MM.1S (cell line): ENCODE measurements at places on chromosomes 7 and 10.

- no peak for DNase-seq
Measured at GRCh38 chr10:130806426-130806825, 505.1 kb downstream of the TCERG1L start.

DNA sequence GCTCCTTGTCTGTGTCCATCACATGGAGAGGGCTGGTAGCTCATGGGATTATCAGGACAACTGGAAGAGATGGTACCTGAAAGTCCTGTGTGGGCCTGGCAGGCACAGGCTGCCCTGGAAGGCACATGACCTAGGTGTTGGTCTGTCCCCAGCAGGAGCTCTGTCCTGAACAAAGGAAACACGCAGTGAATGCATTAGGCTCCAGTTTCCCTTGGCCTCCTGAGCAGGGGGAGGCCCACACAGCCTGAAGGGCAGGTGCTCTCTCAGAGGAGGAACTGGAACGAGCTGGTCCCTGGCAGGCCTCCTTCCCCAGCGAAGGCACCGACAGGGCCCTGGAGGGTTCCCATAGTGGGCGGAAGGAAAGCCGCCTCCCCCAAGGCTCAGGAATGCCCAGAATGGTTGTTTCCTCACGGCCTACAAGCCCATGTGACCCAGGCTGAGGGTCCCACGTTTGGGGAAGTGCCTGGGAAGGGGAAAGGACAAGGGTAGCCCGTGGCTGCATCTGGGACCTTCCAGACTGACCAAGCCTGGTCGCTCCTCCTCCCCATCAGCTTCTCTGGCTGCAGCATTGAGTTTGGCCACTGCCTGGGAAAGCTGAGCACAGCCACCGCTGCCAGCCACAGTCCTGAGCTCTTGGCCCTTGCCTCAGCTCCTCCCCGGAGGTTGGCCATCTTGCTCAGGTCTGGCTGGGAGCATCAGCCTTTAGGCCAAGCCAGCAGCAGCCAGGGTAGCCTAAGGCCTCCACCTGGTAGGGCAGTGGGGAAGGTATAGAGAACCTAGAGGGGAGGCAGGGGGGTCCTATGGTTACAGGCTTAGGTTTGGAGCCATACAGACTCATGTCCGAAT, 21.8 kb downstream of the CXCL12 start:
- DNase-seq = no peak

DNA sequence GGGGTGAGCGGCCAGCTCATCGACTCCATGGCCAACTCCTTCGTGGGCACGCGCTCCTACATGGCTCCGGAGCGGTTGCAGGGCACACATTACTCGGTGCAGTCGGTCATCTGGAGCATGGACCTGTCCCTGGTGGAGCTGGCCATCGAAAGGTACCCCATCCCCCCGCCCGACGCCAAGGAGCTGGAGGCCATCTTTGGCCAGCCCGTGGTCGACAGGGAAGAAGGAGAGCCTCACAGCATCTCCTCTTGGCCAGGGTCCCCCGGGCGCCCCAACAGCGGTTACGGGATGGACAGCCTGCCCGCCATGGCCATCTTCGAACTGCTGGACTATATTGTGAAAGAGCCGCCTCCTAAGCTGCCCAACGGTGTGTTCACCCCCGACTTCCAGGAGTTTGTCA, 17.4 kb upstream of the TSPAN33 start:
- no peak for DNase-seq

- peak; percentile 69 for DNase-seq
Measured at GRCh38 chr7:123494193-123494796, 40.1 kb downstream of the IQUB start.

DNA sequence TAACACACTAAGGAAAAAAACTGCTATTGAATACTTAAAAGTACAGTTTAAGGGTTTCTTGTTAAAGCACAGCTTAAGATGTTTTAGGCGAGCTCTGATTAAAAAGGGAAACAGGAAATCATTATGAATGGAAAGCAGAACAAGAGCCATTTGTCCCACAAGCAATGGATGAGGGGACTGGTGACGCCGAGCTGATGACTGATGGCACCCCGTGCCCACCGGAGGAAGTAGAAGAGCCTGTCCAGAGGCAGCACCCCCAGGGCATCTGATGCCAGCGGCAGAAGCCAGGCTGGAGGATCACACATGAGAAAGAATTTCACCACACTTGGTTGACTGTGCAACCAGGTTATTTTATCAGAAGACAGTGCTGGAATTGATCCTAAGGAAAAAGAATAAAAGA, 15.0 kb upstream of the INSIG1 start:
- DNase-seq = no peak

GRCh38 chr7:52085610-52086009, 769.0 kb upstream of the COBL start:
- DNase-seq = no peak
